ENCODE measurements at places on chromosomes 4 and X.

- DNase-seq: no peak
Measured at GRCh38 chrX:101744085-101744484, 84.4 kb upstream of the ARMCX2 start.

GRCh38 chrX:108131471-108131870 is 39.9 kb downstream of the ATG4A start:
- DNase-seq: no peak

DNA sequence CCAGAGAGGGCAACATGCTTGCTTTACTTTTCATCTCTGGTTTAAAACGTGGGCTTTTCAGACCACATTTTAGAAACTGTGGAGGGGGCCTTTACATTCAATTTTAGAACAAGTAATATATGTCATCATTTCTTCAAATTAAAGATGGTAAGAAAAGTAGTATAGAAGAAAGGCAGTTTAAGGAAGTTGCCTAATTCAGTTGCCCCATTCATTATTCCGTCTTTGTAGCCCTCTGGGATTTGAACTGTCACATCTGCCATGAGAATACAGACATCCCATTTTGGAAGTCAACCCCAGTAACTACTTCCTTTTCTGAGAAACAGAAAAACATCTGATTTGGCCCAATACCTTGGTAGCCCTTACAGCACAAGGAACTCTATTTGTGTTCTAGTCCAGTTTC is 61.2 kb downstream of the PASD1 start:
- no peak for DNase-seq

GRCh38 chr4:67765401-67765800 is 11.2 kb upstream of the GNRHR start:
- no peak for DNase-seq

DNA sequence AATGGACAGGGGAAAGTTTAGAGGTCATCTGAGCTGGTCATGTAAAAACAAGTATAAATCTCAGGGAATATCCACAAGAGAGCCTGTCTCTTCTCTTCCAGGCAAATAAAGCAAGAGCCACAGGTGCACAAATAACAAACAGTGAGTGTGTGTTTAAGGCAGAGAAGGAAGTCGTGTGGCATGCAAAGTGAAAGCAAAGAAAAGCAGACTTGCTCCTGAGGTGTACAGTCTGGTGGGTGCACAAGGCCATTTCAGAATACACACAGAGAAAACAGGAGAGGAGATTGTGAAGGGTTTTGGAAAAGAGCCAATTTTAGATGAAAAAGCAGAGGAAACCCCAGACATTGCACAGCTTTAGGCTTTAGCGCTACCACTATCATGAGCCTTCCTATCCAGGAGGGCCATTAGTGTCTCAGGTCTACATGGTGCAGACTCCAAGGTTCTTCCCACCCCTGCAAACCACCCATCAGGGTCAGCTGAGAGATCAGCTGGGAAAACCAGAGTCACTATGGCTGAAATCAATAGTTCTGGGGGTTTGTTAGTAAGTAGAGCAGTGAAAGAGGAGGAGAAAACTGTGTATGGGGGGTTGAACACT is 355.8 kb downstream of the KLHL4 start:
- no peak for DNase-seq
